ENCODE measurements at places on chromosomes 13 and 19.
A peak's percentile ranks its signal among the peaks of the same experiment; 100 is the strongest.

GRCh38 chr13:46160471-46161066, 21.4 kb downstream of the LCP1 start:
- peak; percentile 75 for DNase-seq

GRCh38 chr13:97727991-97728390, 225.5 kb upstream of the IPO5 start:
- no peak for DNase-seq

DNA sequence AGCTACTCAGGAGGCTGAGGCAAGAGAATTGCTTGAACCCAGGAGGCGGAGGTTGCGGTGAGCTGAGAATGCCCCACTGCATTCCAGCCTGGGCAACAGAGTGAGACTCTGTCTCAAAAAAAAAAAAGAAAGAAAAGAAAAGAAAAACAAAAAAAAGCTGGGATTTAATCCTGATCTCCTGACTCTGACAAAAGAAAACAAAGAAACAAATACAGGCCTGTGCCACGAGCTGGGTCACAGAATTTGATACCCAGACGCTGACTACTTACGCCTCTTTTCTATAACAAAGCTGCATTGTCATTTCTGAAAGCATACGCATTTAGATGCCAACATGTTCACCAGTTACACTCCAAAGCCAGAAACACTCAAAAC, 18.2 kb upstream of the GTF2F2 start:
- no peak for DNase-seq

DNA sequence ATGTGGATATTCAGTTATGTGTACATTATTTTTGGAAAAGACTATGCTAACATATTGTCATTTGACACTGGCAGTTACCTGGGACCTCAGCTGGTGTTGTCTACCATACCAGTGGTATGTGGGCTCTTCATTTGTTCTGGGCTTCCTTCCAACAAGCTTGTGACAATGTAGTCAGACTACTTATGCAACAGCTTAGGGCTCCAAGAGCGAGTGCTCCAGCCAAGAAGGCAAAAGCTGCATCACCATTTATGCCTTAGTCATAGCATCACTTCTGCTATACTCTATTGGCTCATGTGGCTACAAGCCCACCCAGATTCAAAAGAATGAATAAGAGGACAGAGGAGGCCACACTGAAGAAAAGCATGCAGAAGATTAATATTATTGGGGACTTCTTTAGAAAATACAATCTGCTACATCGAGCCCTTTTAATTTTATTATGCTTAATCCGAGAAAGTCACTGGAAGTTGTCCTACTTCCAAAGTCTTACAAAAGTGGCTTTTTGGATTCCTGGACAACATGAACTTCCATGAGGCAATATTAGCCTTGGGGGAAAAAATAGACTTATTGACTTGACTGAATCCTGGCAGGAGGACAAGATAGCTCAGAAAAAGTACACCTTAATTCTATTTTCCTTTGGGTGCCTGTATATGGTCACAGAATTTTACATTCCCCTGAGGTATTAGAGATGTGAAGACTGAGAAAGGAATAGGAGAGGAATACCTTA, 529.4 kb upstream of the HTR2A start:
- DNase-seq: no peak

- DNase-seq: peak; percentile 46
Measured at GRCh38 chr19:54448040-54448773, 792 bp upstream of the LENG8 start.

DNA sequence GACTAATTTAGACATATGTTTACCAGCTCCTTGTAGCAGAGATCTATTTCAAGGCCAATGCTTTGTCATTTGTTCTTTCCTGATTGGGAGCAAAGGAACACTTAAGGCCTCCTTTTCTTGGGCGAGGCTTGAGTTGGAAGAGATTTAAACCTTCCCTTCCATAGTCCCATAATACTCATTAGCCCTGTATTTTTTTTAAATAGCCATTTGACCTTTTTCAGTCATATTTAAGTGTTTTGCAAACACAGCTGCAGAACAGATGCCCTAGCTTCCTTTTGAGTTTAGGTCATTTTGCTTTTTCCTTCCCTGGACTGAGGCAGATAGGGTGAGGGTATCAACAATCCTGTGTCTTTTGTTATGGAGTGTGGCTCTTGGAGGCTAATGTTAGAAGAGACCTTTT, 198.3 kb downstream of the NBEA start:
- no peak for DNase-seq

- no peak for DNase-seq
Measured at GRCh38 chr19:38975214-38975860, at the start of gene FBXO17. FBXO17 (minus strand) TSS chr19:38975742; CDS start chr19:38950319, 25,423 bp downstream.

DNA sequence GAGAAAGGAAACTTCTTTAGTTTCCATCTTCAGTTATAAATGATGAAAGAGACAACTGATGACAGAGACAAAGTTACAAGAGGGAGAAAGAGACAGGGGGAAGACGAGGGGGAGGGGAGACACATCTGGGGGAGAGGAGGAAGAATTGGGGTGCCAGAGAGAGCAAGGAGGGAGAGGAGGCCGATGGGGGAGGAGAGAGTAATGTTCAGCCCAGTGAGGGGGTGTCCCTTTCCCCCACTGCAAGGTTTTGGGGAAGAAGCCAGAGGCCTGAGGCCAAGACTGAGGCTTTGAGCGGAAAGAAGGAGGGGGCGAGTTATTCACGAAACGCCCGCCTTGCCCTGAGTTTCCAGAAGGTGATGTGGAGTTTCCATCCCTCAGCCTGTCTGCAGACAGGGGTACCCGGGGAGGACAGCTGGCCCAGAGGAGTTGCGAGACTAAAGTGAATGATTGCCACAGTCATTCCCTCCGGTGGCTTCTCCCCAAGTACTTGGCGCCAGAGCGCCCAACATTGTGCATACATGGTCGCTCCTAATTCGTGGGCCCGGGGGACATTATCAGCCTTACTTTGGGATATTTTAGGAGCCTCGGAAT, 558 bp upstream of the PPAN start:
- DNase-seq: no peak

DNA sequence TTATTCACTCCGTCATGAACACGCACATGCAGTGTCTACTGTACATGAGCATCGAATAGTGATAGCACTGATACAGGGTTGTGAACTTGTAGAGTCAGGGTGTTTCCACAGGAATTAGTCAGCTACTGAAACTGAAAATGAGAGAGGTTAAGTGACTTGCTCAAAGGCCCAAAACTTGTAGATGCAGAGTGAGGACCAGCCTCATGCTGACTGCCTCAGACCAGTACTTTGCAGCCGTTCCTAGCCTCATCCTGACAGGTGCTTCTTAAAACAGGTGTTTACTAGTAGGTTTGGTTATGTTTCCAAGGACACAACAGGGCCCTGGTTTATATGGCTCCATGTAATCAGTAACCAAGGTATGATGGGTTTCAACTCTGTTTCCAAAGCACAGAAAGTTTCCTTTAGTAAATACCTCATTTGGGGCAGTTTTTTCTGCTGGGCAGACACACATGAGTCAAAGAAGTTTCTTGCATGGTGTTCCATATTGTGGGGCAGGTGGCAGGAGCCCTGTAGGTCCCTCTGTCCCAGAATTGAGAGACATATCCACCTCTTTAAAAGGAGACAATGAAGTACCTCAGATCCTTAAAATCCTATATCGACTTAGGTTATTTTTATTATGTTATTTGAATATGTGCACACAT, 16.0 kb downstream of the FGF9 start:
- no peak for DNase-seq

DNA sequence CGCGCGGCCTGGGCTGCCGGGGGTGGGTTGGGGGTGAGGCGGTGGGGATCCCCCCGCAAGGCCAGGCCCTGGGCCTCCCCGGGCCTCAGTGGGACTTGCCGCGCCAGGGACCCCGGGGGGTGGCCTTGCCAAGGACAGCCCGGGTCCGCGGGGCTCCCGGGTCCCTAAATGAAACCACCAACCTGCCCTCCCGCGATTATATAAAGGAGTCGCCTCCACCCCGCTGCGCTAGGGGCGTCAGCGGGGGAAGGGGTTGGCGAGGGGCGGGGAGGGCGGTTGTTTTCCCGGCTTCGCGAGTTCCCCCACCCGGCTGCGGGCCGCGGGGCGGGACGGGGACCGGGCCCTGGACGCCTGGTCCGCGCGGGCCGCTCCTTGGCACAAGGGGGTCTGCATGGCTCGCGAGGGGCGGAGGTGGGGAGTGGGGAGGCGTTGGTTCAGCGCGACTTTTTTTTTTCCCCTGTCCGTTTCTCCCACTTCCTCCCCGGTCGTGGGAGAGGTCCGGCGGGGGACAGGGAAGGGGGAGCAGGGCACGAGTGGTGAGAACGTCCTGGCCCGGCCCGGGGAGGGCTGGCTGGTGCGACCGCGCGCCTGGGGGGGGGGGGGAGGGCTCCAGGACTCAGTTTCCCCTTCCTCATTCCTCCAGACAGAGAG, 822 bp upstream of the ZBTB7A start:
- DNase-seq: no peak

GRCh38 chr13:19984430-19985218, 26.1 kb downstream of the ZMYM2 start:
- peak; percentile 31 for DNase-seq

GRCh38 chr19:2291185-2291751, 9.3 kb upstream of the PEAK3 start:
- DNase-seq: no peak

GRCh38 chr19:28170066-28170465, 1042.9 kb downstream of the UQCRFS1 start:
- DNase-seq: no peak

- DNase-seq: no peak
Measured at GRCh38 chr13:50643060-50643459, 200.4 kb downstream of the DLEU7 start.

- no peak for DNase-seq
Measured at GRCh38 chr19:27776020-27776419, 1436.9 kb downstream of the UQCRFS1 start.

GRCh38 chr13:43127827-43128226, 104.4 kb downstream of the DNAJC15 start:
- DNase-seq: no peak

- peak; percentile 69 for DNase-seq
Measured at GRCh38 chr19:14113762-14114414, 3.7 kb downstream of the PRKACA start.

GRCh38 chr19:45505151-45505995, 1.9 kb upstream of the VASP start:
- DNase-seq: no peak

DNA sequence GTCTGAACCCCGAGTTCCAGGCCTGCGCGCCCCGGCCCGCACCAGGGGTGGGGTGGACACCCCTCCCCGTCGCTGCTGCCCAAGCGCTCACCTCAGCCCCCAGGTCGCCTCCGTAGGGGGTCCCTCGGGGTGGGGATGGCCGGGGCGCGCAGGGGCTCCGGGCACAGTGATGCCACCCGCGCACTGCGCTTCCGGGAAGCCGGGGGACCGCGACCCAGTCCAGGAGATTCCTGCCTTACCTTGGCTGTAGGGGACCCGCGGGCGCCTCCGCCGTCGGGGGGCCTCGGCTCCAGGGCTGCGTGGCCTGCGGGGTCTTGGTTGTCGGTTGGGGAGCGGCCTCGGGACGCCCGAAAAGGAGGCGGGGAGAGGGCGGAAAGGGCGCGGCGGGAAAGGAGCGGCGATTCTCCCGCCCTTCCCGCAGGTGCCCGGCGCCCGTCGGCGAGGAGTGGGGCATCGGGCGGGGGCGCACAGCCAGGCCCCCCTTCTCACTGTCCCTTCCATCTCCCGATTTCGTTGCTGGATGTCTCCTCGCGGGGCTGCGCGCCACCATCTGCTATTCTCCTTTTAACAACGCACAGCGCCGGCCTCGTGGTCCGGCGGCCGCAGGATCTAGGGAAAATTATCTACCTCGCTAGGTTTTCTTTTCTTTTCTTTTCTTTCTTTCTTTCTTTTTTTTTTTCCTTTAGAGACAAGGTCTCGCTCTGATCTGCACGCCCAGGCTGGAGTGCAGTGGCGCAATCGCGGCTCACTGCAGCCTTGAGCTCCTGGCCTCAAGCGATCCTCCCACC, at the start of gene KEAP1:
KEAP1 (minus strand) TSS at position 355 of the 788 bp plus-strand sequence. CDS start 3,323 bp downstream, outside the sequence.
- peak; percentile 42 for DNase-seq

GRCh38 chr13:104750377-104750776, 1684.2 kb upstream of the SLC10A2 start:
- no peak for DNase-seq

- no peak for DNase-seq
Measured at GRCh38 chr13:110338441-110339101, 31.5 kb downstream of the COL4A2 start.

- no peak for DNase-seq
Measured at GRCh38 chr13:29452773-29453616, 142.5 kb downstream of the SLC7A1 start.

GRCh38 chr13:28058866-28059613, 41.3 kb downstream of the FLT3 start:
- DNase-seq: peak; percentile 42

DNA sequence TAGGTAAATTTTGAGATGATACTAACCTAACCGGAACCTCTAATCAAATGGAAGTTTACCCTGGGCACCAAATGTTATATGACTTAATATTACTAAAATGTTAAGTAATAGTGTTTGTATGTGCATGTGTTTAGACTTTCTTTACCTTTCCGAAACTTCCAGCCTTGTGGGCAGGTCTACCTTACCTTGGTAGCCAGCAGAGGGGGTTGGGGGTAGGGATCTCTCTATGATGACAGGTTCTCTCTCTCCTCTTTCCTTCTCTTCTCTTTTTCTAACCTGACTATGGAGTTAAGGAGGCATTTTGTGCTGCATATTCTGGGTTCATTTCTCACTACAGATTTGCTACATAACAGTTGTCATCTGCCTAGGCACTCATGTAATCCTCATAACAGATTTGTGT, 6.8 kb upstream of the FRY start:
- no peak for DNase-seq

DNA sequence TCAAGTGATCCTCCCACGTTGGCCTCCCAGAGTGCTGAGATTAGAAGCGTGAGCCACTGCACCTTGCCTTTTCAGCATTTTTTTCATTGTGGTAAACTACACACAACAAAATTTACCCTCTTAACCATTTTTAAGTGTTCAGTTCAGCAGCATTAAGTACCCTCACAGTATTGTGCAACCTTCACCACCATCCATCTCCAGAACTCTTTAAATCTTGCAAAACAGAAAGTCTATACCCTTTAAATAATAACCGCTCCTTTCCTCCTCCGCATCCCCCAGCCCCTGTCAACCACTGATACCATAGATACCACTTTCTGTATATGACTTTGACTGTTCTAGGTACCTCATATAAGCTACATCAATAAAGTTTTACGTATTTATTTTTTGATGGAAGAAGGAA, 20.8 kb upstream of the CASP14 start:
- DNase-seq: no peak

- DNase-seq: no peak
Measured at GRCh38 chr19:47518139-47518538, 3.3 kb upstream of the NAPA start.

- peak; percentile 80 for DNase-seq
Measured at GRCh38 chr19:6048793-6049405, 61.4 kb downstream of the RFX2 start.

GRCh38 chr13:111663953-111664421, 343.5 kb downstream of the TEX29 start:
- DNase-seq: no peak

- peak; percentile 57 for DNase-seq
Measured at GRCh38 chr19:7366701-7367420, 18.1 kb downstream of the ARHGEF18 start.

DNA sequence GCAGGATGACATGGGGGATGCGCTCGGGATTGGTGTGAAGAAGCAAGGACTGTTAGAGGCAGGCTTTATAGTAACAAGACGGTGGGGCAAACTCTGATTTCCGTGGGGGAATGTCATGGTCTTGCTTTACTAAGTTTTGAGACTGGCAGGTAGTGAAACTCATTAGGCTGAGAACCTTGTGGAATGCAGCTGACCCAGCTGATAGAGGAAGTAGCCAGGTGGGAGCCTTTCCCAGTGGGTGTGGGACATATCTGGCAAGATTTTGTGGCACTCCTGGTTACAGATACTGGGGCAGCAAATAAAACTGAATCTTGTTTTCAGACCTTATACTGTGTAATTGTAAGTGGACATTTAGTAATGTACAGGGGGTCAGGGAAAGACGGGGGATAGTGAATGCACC, 7.0 kb downstream of the KLK2 start:
- DNase-seq: no peak

GRCh38 chr13:98246538-98247172, 69.6 kb upstream of the RNF113B start:
- DNase-seq: no peak
